HuH-7.5 (cell line): ENCODE measurements at places on chromosomes 2 and 18.

- no peak for DNase-seq
These were observed 7.5 kb upstream of the RNF144A start for GRCh38 chr2:6909431-6910385.

GRCh38 chr18:63683152-63683551, 19.6 kb upstream of the SERPINB11 start:
- DNase-seq, result no peak

DNA sequence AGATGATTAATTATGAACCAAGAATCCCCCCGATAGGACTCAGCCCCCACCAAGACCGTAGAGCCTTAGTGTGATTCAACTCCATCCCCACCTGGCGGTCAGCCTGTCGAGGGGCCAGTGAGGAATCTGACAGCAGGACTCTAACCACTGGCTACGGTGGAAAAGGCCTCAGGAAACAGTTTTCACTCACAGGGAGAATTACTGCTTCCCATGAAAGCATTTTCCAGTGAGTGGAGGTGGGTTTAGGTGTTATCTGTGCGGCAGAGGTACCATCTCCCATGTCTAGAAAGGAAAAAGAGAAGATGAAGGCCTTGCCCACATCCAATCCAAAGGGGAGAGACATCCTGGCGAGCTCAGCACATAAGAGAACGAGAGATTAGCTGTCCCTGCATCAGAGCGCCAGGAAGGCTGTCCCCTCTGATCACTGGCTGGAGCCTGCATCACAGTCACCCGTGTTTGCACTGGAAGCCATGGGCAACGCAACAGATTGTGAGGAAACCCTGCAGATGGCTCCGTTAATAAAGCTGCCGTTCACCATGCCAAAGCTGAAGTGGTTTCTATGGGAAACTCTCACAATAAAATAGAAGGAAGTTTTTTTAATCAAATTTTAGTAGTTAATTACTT, 22.3 kb downstream of the COX7A2L start:
- no peak for DNase-seq

- DNase-seq, result no peak
These were observed 31.1 kb downstream of the DRC1 start for GRCh38 chr2:26432859-26433258.

DNA sequence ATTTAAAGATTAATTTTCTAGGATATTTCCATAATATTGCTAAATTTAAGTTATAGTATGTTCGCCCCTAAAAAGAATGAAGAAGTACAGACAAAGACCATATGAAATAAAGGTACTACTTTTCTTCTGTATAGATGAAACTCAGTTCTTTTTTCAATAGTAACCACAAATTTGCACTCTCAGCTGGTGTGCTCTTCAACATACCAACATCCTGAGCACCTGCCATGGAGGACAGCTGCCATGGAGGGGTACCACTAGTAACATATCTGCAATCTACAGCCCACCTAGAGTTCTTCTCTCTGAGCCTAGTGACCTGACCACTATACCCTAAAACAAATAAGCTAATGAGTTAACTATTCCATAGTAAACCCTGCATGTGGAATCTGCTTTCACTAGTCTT, 36.8 kb upstream of the ERCC3 start:
- DNase-seq, result no peak

- no peak for DNase-seq
These were observed 52.9 kb downstream of the NR4A2 start for GRCh38 chr2:156279446-156280150.

DNA sequence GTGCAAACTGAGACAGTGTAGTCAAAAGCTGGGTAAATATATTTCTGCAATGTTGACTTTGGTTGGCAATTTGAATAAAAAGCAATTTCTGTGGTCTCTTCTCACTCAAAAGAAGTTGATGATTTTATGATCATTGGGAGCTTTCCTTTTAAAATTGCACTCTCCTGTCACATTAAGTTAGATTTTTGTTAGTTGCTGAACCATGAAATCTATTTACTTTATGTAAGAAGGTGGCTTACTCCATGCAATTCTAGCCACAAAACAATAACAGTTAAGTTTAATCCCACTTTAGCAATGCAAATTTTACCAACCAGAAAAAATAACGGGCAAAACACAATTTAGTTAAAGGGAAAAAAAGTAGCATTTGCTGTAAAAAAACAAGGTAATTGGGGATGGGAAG, 48.3 kb downstream of the DLGAP1 start:
- DNase-seq, result no peak

GRCh38 chr2:47174733-47175361, 19.7 kb upstream of the STPG4 start:
- peak; percentile 38 for DNase-seq

DNA sequence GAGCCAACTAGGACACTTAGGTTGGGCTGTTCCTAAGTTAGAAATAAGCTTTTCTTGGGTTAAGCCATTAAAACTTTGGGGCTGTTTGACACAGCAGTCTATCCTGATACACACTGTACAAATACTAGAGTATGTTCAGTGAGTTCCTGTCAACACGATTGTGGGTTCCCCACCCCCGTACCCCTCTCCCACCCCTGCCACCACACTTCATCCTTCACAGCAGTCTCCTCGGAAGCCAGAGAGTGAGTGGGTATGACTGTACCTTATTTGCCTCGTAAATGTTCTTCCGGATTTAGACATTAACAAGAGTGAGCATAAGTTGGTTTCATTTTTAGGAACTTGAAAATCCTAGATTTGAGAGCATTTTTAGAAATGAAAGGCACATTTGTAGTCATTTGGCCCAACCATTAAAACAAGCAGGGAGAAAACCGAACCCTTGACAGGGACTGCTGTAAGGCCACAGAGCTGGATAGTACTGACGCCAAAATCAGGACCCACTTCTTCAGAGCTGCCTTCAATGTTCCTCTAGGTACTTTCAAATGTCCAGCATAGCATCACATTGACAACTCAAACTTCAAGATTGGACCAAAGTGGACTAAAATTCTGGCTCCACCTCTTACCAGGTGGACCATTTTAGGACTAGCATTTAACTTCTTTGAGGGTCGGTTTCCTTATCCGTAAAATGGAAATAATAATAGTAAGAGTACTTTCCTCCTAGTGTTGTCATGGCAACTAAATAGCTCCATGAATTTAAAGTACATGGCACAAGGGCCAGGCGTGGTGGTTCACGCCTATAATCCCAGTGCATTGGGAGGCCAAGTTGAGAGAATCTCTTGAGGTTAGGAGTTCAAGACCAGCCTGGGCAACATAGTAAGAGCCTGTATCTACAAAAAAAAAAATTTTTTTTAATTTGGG, 166.3 kb upstream of the SERTAD2 start:
- DNase-seq, result no peak

GRCh38 chr2:72096181-72096580, 51.5 kb downstream of the CYP26B1 start:
- DNase-seq, result no peak

DNA sequence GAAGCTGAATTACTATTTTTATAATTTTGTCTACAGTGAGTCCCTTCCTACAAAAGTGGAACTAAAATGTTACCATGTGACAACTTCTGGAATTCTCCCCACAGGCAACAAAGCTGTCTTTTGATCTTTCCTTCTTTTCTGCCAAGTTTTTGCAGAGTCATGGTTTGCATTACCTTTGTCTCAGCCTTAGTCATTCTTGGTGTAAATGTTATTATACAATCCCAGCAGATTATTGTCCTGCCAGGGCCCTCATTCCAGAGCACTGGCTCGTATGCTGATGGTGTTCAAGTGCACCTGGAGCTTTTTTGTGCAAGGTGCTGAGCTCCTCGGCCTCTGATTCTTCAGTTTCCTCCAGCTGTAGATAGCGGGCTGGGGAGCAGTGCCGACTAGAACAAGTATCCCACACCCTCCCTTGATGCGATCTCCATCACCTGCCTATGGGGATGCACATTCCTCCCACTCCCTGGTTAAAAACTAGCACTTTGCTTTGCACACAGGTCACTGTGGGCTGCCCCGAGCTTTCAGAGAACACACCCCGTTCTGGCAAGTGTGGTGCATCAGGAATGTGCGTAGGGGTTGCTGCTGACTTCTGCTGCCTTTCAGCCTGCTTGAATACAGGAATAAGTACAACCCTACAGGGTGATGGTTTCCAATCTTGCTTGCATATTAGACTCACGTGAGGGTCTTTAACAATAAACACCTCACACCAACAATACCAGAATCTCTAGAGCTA, 263.6 kb downstream of the RNF144A start:
- DNase-seq, result no peak

DNA sequence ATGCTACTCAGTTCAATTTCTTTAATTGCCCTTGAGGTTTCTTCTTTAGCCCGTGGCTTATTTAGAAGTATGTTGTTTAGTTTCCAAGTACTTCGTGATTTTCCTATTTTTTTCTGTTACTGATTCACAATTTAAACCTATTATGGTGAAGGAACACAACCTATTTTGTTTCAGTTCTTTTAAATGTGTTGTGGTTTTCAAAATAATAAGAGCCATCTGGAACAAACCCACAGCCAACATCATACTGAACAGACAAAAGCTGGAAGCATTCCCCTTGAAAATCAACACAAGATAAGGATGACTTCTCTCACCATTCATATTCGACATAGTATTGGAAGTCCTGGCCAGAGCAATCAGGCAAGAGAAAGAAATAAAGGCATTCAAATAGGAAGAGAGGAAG, 155.2 kb downstream of the GALNT1 start:
- no peak for DNase-seq

DNA sequence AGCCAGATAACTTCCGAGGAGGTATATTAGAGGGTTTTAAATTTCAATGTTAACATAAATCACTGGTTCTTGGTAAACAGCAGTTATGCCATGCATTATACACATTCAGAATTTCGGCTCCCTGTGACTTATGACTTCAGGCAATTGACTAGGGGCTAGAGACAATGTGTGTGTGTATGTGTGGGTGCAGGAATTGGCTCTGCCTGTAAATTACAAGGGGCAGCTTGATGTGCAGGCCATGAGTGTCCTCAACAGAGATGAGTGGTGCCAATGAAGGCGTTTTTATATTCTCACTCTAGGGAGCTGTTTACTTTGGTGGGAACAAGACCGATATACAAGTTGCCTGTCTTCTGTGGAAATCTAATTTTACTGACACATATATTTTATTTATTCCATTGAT, 161.6 kb downstream of the CSRNP3 start:
- no peak for DNase-seq

GRCh38 chr2:18066066-18066465, 187.6 kb downstream of the KCNS3 start:
- no peak for DNase-seq

DNA sequence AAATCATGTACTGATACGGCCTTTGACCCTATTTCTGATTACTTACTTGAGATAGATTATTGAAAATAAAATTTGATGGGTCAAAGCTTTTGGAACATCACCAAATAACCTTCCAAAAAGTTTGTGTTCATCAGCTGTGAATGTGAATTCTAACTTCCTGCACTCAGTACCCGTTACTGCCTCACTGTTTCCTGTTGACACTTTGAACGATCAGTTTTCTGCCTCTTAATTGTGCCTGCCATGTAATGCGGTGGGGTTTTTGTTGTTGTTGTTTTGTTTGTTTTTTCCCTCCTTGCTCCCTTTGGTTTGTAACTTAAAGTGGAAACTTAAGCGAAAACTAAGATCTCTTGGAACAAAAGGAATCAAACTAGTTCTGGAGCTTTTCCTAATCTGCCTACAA, 18.9 kb downstream of the ATG16L1 start:
- DNase-seq, result no peak

- no peak for DNase-seq
These were observed 109.9 kb downstream of the WDSUB1 start for GRCh38 chr2:159176555-159176954.

DNA sequence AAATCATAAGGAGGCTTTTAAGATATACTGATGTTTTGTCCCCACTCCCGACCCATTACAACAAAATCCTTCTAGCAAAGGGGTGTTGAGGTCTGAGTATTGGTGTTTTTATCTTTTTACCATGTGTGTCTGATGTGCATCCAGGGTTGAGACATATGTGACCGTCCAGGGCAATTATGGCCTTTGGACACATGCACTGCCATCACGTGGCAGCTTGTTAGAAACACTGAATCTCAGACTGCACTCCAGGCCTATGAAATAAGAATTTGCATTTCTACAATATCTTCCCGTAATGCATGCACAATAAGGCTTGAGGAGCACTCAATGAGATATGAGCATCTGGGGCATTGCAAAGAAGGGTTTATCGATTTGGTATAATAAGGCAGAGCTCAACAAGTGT, 235.1 kb upstream of the ZNF804A start:
- no peak for DNase-seq

- no peak for DNase-seq
These were observed 14.2 kb downstream of the INPP4A start for GRCh38 chr2:98458667-98459380.

GRCh38 chr2:173922760-173923159, 42.4 kb downstream of the SP3 start:
- DNase-seq, result no peak

GRCh38 chr2:216807857-216808272, 52.0 kb downstream of the TNP1 start:
- DNase-seq, result no peak

- DNase-seq, result no peak
These were observed 33.2 kb upstream of the MTIF2 start for GRCh38 chr2:55302241-55302640.

- DNase-seq, result no peak
These were observed 138.0 kb upstream of the ASB18 start for GRCh38 chr2:236402033-236402790.

DNA sequence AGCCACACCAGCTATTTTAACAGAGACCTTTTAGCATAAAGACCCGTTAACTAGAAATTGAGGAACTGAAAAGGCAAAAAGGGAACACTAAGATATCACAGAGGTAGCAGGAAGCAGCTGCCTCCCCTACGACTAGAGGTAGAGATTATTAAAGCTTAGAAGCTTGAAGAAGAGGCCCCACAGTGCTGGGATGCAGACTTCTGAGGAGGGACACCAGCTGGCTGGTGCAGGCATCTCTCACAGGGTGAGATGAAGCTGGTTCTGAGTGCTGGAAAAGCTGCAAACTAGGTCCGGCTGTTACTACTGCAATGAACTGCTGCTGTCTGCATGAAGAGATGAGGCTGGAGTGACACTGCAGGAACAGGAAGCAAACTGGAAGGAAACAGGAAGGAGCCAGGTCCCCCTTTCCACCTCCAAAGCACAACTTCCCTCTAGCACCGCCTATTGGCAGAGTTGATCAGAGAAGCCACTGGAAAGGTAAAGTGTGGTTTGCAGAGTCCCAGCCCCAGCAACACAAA, 61.2 kb upstream of the MRPS9 start:
- DNase-seq, result no peak

- no peak for DNase-seq
These were observed 39.2 kb downstream of the IL1R2 start for GRCh38 chr2:102030855-102031527.

DNA sequence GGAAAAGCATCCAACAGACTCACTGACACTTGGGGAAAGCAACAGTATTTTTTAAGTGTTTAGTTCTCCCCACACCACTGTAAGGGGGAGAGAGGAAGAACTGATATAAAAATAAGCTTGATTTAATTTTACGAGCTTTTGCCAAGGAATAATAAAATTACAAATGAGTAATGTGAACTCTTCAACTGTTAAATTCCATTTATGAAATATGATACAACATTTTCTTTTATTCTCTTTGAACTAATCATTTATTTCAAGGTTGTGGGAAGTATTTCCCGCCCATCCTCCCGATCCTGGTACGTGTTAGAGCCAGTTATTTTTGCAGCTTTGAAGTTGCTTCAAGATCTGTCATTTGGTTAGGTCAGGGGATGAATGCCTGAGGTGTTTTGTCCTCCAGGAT, 35.2 kb downstream of the WDPCP start:
- DNase-seq, result no peak

- DNase-seq, result no peak
These were observed 176.3 kb downstream of the SEPTIN10 start for GRCh38 chr2:109437325-109438090.

- DNase-seq, result peak; percentile 33
These were observed 122.6 kb upstream of the CTDP1 start for GRCh38 chr18:79556829-79557585.
